ENCODE measurements at places on chromosomes 12 and 14.
A peak's percentile ranks its signal among the peaks of the same experiment; 100 is the strongest.

GRCh38 chr12:99521664-99522063, 125.9 kb upstream of the GARIN6 start:
- DNase-seq: no peak

DNA sequence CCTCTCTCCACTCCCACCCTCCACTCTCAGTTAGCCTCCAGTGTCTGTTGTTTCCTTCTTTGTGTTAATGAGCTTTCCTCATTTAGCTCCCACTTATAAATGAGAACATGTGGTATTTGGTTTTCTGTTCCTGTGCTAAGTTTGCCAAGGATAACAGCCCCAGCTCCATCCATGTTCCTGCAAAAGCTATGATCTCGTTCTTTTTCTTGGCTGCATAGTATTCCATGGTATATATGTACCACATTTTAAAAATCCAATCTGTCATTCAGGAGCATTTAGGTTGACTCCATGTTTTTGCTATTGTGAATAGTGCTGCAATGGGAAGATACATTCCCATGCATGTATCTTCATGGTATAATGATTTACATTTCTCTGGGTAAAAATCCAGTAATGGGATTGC, 2.8 kb upstream of the WASHC4 start:
- DNase-seq: no peak

DNA sequence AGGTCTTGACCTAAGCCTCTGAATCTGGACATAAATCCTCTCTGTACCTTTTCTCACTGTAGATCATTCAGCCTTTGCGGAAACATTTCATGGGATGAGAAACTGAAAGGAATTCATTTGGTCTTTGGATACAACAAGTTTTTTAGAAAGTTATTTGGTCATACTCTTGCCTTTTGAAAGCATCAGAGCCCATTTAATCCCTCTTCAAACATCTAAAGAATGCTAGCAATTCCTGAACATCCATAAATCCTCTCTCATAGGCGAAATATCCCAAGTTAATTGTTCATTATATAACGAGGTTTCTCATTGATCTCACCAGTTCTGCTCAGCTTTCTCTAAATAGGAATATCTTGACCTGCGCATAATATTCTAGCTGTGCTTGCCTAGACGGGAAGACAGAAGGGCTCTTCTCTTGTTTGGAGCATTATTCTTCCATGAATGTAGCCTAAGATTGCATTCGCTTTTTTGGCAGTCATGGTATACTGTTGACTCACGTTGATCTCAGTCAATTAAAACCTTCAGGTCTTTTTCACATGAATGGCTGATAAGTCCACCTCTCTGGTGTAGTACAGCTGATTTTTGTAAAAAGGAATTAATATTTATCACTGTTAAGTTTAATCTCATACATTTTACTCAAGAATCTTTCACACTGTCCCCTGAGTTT, 24.1 kb downstream of the NTN4 start:
- no peak for DNase-seq

GRCh38 chr14:74573421-74574089, 38.5 kb downstream of the LTBP2 start:
- DNase-seq: no peak

DNA sequence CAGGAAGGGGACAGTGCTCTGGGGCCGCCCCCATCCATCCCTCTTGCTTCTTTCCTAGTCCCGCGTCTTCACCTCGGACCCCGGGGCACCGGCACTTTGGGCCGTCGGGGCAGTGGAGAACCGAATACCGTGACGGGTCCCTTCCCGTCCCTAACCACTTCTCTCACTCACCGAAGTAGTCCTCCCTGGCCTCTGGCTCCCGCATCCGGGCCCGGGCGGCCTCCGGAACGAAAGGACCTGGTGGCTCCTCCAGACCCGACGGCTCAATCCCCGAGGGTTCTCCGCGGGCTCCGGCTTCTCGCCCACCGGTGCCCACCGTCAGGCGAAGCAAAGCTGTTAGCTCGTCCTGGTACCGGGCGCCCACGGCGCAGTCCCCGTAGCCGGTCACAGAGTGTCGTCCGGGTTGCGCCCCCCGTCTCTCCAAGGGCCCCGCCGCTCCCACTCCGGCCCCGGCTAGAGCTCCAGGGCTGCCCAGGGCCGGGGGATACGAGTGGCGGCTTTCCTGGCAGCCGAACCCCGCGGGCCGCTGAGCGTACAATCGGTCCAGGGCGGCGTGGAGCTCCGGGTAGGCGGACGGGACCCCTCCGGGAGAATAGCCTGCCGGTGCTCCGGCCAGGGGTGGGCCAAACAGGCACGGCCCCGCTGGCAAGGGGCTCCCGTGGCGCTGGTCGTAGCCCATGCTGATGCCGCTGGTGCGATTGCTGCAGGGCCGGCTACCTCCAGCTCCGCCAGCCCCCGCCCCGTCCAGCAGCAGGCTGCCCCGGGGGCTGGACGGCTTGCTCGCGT, 1.1 kb downstream of the AJUBA start:
- DNase-seq: no peak

DNA sequence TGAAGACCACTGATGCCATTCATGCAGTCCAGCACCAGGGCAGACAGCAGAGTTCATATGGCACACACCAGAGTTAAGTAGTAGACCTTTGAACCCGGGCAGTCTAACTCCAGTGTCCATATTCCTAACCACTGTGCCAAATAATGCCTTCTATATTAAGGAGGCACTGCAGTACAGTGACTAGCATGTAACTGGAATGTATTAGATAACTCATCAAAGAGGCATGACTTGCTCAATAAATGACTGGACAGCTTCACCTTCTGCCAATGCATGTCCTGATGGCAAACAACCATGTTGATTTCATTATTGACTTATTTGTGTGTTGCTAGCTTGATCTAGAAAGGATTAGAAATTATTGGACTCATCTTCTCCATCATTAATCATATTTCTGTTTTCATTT, 40.2 kb downstream of the DACT1 start:
- DNase-seq: no peak

- DNase-seq: peak; percentile 86
These were observed 871 bp upstream of the COQ5 start for GRCh38 chr12:120529641-120530417.

DNA sequence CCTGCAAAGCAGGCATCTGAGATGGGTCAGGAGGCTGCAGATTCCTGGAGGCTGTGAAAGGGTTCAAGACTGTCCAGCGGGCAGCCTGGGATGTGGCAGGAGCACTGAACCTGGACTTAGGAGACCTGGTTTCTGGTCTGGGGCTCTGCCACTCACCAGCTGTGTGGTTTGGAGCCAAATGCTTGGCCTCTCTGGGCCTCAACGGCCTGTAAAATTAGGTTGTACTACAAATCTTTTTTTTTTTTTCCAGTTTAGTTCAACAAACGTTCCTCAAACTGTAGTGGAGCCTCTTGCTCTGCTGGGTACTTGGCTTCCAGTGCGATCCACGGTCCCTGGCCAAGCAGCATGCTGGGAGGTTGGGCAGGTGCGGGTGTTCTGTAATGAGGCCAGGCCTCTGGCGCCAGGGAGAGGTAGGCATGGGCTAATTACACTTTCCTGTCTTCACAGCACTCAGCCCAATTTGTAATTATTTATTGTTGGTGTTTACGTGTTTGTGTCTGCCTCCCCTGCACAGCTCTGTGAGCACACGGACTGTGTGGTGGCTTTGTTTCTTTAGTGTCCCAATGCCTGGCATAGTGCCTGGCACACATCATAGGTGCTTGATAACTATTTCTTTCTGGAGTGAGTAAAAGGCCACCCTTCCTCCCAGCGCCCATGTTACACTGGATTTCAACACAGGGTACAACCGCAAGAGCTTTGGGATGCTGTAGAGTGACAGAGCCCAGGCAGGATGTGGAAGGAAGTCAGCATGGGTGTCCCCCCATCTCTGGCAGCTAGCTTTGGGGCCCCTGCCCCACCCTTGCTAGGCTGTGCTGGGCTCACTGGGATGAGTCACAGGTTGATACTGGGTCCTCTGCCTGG, 5.8 kb upstream of the KRT80 start:
- DNase-seq: peak; percentile 84

GRCh38 chr14:23077962-23078361, 17.0 kb downstream of the ACIN1 start:
- DNase-seq: no peak

DNA sequence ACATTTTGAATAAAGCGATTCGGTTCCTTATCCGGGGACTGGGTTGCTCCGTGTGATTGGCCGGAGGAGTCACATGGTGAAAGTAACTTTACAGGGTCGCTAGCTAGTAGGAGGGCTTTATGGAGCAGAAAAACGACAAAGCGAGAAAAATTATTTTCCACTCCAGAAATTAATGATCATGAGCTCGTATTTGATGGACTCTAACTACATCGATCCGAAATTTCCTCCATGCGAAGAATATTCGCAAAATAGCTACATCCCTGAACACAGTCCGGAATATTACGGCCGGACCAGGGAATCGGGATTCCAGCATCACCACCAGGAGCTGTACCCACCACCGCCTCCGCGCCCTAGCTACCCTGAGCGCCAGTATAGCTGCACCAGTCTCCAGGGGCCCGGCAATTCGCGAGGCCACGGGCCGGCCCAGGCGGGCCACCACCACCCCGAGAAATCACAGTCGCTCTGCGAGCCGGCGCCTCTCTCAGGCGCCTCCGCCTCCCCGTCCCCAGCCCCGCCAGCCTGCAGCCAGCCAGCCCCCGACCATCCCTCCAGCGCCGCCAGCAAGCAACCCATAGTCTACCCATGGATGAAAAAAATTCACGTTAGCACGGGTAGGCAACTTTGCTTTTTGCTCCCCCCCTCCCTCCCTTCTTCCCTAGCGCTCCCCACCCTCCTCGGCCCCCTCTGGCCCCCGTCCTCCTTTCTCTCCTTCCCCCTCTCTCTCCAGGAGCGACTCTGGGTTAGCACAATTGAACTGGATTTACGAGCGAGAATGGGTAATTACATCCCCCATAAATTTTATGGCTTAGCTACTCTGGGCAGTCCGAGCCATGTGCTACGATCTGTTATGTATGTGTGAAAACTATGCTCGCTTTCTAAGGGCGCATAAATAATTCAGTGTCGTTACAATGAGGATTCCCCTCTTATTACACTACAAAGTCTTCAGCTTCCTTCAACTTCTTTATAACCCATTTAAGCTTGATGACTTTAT, at the start of gene HOXC4:
HOXC4 (plus strand) TSS at position 85 of the 991 bp plus-strand sequence; CDS start at position 173, 88 bp downstream.
- peak; percentile 75 for DNase-seq

- DNase-seq: peak; percentile 16
These were observed 663 bp downstream of the WASHC3 start for GRCh38 chr12:102061096-102061559.

DNA sequence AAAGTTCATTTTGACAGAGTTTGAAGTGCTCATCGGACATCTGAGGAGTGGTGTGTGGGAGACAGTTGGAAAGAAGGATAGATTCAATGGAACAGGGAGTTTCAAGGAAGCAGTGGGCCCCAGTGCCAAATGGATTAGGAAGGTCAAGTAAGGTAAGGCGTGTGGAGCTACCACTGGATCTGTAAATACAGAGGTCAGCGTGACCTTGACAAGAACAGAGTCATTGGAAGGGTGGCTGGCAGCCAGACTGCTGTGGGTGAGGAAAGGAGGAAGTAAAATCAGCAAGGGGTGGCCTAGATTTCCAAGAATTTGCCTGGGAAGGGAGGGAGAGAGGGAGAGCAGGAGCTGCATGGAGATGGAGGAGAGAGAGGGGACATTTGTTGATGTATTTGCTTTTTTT, 68.2 kb upstream of the IGF1 start:
- DNase-seq: no peak

- no peak for DNase-seq
These were observed 22.9 kb downstream of the CKB start for GRCh38 chr14:103499709-103500108.

DNA sequence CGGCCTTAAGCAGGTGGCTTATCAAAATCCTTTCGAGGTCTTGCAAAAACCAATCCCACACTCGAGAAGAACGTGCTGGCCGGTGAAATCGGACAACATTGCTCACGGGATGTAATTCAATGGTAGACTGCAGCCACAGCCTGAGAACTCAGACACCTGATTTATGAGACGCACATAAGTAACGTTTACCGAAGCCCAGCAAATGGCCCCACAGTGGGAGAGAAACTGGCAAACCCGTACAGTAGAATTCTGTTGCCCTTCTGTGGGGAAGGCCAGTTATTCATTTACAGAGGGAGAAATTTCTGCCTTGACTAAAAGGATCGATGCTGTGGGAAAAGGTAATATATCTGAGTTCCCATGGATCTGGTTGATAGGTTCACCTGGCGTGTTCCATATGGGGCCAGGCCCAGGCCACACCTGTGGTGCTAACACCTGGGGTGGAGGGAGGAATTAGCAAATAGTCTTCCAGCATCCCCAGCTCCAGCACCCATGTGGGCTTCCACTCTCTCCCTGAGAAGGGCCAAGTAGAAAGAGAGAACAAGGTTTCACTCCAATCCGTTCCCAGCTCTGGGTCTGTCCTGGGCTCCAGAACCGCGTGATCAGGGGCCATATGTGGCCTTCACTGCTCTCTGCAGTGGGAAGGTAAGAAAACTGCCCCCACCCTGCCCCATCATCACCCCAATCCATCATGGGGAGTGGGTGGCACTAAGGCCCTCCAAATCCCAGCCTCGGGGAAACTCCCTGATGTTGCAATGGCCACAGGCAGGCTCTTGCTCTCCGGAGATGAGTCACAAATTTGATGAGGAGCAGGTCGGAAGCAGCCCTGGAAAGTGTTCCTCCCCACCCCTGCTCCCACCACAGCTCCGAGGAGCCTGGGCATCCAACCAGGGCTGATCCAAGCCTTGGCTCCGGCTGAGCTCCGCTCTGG, 12.7 kb downstream of the BDKRB1 start:
- no peak for DNase-seq

GRCh38 chr12:94621662-94622359, 28.5 kb downstream of the TMCC3 start:
- no peak for DNase-seq

GRCh38 chr14:87785897-87786296, 207.1 kb downstream of the GALC start:
- DNase-seq: no peak

DNA sequence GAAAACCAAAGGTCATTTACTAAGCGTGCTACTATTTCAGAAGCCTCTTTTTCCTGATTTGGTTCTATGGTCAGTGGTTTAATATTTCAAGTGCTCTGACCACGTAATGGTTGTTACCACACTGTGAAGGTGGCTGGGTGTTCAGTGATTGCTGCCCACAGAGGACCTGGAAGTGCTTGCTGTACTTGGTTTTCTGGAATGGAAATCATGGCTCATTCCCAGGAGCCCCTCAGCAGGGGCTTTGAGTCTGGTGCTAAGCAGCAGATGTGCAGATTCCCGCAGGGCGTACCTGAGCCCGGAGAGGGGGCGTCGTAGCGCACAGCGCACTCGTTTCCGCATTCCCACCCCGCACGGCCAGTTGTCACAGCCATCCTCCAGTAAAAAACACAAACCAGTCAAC, 50.5 kb downstream of the TRAF3 start:
- DNase-seq: no peak

DNA sequence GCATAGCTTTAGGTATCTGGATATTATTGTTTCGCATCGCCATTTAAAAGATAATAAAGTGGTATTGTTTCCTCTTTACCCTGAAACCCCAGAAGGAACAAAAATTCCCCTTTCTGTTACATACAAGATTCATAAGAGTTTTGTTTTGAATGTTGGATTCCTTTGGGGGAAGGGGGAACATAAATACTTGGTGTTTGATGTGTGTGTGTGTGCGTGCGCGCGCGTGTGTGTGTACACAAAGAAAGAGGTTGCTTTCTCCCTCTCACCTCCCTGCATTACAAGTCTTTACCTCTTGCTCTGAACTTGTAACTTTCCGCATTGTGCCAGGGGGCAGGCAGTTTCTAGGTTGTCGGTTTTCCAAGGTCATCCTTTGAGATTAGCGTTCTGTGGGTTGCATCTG, 76.4 kb downstream of the GPATCH2L start:
- no peak for DNase-seq

Measured in NCI-H1417 (cell line).